AG09309 (cell line): ENCODE measurements at places on chromosomes 7 and 10.

- no peak for DNase-seq
These were observed 4.5 kb downstream of the SAP25 start for GRCh38 chr7:100568896-100569844.

GRCh38 chr7:139329119-139329518, 12.0 kb upstream of the FMC1 start:
- DNase-seq = no peak

- no peak for DNase-seq
These were observed 130.7 kb upstream of the TMEM72 start for GRCh38 chr10:44780426-44780825.

GRCh38 chr7:31017032-31017675, 35.0 kb upstream of the ADCYAP1R1 start:
- no peak for DNase-seq

DNA sequence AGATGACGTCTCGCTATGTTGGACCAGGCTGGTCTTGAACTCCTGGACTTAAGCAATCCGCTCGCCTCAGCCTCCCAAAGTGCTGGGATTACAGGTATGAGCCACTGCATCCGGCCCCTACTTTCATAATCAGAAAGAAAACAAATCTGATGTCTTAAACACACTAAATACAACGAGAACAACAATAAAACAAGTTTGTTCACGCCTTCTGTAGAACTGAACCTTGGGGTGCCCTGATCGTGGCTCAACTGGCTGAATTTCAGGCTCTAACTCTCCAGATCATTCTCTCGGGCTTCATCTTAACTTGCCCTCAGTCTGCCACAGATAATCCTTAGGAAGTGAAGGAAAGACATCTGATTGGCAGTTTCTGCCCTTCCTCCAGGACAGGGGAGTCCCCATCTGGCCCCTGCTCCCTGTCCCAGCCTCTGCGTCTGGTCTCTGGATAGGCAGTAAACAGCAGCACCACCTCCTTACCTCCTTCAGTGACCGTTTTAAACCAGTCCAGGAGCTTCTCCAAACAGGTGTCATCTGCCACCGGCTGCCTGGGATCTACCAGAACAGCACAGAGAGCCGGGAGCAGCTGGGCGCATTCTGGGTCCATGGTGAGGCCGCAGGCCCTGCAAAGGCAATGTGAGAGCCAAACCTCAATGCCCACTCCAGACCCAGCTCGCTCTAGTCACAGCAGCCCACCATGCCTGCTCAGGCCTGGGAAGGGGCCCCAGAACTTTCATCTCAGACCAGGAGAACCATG, 1.3 kb downstream of the BRAT1 start:
- DNase-seq = no peak

DNA sequence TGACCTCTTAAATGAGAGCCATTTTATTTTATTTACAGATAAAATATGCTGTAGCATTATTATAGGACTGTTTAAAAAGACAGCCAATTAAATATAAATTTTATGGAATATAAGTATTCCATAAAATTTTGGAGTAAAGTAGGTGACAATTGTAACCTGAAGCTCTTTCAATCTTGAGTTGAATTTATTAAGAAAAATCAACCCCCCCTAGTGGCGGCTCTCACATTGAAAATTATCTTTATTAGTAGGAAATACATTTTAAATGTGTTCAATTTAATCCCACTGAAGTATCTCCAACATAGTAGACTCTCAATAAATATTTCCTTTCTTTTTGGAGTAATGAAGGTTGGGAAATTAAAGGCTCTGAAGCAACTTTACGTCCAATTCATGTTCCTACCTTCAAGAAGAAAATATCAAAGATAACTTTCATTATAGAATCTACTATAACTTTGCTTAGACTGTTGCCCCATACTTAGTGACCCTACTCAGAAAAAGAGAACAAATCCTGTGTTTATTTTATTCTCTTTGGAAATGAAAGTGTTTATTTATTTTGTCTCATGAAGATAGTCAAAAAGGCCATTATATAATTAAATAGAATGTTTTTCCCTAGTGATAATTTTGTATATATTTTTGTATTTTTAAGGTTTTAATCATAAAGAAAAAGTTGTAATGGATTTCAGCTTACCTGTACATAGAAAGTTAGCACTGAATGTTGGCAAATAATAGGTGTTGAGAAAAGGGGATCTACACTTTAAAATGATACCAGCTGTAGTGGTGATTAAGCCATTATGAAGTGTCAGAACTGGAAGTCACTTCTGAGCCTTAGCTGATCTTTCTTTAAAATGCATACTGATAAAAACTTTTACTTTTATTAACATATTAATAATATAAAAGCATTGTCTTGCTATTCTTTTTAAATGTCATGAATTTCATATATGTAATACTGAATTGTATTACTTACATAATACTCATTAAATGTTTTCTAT, 3.3 kb downstream of the AHR start:
- no peak for DNase-seq

GRCh38 chr10:58546722-58547445, 34.2 kb downstream of the BICC1 start:
- no peak for DNase-seq

DNA sequence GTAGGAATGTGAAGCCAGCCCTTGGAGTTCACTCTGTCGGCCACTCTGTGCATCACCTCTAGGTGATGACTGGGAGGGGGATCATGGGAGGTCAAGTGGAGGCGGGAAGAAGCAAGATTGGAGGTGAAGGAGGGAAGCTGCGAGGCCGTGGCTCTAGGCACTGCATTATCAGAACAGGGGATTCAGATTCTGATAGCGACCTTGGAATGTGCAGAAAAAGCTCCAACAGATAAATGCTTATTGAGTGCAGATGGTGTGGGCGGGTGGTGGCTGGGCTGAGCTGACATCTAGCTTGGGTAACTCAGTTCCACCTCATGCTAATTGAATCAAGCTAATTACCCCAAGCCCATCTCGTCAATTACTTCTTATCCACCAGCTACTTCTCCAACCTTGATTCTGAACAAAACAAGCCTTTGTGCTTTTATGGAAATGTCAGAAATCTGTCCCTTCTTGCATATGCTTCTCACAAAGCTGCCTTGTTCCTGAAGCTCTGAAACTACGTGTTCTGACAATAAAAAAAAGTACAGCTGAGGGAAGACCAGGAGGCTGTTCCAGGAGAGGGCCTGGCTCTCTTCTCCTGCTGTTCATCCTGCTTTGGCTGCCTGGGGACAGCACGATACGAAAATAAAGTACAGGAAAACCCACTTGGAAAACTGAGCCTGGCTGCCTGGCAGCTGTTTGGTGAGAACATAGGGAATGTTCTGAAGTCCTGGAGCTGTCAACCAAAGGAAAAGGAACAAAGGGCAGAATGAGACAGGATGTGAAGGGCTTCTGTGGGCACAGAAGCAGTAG, 27.5 kb downstream of the STRA8 start:
- DNase-seq = no peak

GRCh38 chr7:4307316-4308204, 374.5 kb upstream of the FOXK1 start:
- DNase-seq = no peak

DNA sequence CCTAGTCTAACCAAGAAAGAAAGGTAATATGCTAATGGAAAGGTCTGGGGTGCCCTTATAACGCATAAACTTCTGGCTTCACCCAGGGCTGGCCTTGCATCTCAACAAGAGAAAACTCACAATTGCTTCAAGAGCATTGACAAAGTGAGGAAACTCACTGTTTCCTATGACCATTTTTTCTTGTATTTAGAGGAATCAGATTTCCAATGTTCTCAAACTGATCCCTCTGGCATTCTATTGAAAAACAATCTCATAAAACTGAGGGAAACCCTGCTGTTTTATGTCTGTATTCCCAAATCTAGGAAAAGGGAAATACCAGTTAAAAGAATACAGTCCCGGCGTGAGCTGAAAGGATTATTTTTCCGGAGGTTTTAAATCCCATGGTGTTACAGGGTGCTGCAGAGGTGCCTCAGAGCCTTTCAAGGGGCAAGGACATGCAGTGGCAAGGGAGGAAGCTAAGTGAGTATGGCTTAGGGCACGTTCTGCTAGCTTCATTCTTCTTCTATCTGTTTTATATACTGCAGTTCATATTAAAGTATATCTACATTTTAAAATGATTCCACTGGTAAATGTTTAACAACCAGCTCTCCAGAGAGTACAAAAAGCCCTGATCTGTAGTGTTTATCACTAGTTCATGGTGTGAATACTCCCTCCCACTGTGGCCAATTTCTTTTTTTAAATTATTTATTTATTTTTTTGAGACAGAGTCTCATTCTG, 68.7 kb downstream of the CAV1 start:
- DNase-seq = no peak

GRCh38 chr7:146554556-146554955, 438.0 kb downstream of the CNTNAP2 start:
- DNase-seq = no peak

DNA sequence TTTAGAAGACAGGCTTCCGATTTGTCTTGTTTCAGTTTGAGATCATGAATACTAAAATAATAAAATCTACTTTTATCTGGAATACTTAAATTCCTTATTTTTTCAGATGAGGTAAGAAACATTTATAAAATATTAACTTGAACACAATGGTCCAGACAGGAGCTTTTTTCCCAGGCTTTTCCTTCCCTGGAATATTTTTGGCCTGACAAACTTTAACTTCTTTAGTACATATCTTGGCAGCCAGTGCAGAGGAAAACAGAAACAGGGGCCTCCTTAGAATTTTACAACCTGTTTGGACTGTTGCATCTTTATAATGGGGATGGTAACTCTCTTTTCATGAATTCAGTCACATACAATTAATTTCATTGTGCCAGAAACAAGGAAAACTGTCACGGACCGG, 41.4 kb downstream of the NRP1 start:
- no peak for DNase-seq
